ENCODE measurements at places on chromosomes 4 and X. TPM values are rescaled to one million over a fixed set of nuclear protein-coding genes. Genes with fewer than 3 reads are reported as not detected.

DNA sequence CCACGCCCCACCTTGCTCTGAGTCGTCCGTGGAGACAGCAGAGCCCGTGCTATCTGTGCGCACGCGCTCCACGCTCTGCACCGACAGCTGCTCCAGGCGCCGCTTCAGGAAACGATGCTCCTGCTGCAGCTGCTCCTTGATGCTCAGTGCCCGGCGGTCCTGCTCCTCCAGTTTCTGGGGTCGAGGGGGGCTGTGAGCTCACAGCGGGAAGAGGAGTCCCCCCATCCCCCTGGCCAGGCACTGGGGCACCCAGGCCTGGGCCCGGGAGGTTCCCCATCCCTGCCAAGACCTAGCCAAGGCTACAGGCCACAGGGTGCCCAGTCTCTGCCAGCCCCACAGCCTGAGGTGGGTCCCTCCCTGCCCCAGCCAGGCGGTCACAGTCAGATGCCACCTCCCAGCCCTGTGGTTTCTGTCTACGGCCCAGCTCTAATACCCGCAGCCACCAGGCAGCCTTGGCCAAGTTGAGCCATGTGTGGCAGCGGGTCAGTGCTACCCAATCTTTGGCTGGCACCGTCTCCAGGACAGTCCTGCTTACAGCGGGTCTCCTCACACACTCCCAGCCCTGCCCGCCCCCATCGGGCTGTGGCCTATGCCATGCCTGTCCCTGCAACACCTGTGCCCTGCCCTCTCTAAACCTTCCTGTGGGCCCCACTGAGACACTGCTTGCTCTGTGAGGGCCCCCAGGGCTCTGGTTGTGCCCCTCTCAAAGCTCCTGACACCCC, 9.3 kb upstream of the HAUS3 start:
- DNase-seq = peak; percentile 66

Gene ADAMTS3
- 4.2 TPM for total RNA-seq

Gene ARR3
- total RNA-seq = not detected

DNA sequence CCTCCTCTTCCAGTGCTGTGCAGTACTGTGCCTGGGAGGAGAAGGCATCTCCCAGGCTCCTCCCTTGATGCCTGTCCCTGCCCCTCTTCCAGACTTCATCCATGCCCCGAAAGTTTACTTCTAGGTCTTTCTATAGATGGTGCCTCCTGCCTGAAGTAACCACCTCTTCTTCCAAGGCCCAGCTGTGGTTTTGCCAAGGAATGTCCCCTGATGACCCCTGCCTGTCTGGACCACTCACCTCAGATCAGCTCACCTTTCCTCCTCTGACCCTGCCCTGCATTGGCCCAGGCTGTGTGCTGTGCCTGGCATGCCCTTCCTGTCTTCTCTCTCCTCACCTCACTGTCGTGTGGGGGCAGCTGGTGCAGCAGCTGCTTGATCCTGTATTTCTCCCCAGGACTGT, 6.8 kb downstream of the PRICKLE3 start:
- no peak for DNase-seq

DNA sequence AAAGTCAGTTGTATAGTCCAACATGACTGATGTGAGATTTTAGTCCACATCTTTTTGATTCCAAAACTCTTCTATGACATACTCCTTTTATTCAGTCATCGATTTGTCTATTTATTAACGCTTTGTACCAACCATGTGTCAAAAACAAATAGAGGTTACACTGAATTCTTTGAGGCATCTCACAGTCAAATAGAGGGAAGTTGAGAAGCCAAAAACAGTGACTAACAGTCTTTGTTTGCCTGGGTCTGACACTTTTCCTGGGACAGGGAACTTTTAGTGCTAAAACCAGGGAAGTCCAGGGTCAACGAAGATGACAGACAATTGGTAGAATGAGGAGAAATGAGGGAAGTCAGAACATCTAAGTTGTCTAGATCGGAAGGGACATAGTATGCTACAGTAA, 169.9 kb upstream of the HS3ST1 start:
- DNase-seq = no peak

- no peak for DNase-seq
These were observed 218.7 kb upstream of the GPC4 start for GRCh38 chrX:133633950-133634349.

Gene N4BP2
- total RNA-seq = 10.5 TPM

DNA sequence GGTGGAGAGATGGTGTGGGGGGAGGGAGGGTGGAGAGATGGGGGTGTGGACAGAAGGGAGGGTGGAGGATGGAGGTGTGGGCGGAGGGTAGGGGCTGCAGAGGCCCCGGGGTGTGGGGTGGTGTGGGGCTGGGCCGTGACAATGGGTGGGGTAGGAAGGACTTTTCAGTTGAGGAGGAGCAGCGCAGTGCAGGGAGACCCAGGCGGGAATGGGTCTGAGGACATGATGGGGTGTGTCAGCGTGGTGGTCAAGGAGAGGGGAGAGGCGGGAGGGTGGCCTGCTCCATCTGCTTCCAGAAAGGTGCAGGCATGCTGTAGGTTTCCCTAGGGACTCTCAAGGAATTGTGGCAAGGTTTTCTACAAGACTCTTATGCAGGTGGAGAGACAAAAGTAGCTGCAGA, 48.9 kb downstream of the RGS12 start:
- DNase-seq = no peak

DNA sequence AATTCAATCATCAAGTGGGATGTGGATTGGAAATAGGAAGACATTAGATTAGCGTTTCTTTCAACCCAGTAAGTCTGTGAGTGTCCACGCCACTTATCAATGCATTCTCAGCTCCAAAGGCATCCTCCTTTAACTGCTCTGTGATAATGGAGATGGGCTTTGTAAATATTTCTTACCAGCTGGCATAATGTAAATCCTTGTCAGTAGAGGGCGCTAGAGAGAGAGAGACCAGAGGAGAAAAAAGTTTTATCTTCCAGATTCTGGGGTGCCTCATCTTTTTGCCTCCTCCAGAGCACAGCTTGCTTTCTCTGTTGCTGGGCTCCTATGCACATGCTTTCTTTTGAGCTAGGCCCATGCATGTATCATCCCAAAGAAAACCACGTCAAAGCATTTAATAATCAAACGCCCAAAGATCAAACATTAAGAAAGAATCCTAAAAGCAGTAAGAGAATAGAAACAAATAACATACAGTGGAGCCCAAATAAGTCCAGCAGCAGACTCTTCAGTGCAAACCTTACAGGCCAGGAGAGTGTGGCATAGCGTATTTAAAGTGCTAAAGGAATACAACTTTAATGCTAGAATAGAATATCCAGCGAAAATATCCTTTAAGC, 9.6 kb upstream of the MTMR1 start:
- no peak for DNase-seq

- no peak for DNase-seq
These were observed 210.4 kb downstream of the KLHL4 start for GRCh38 chrX:87728024-87728423.

DNA sequence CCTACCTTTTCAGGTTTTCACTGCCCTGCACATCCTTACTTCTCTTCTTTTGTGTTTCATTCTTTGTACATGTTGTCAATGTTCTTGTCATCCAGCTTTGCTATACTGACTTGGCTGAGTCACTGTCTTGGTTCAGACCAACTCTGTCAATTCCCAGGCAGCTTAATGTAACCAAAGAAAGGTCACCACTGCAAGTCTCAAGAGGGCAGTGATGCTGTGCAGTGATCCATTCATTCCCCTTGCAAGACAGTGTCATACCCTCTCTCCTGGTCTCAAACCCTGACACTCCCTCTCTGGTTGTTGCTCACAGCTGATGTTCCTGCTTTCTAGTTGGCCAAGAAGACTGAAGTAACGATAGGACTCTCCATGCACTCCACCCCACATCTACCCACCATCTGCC, 17.5 kb downstream of the RAB39B start:
- DNase-seq = no peak

- peak; percentile 93 for DNase-seq
These were observed 25.8 kb upstream of the CHRNA9 start for GRCh38 chr4:40309250-40309774.

Gene GLRA2
- not detected for total RNA-seq

GRCh38 chr4:73538162-73538561, 56.6 kb downstream of the AFM start:
- DNase-seq = no peak

- DNase-seq = no peak
These were observed 145.9 kb upstream of the ZFP42 start for GRCh38 chr4:187849556-187850225.

GRCh38 chrX:130734713-130735112, 168.3 kb downstream of the ENOX2 start:
- DNase-seq = no peak

- DNase-seq = no peak
These were observed 34.1 kb downstream of the HNRNPH2 start for GRCh38 chrX:101442085-101442484.

GRCh38 chr4:139278485-139278884, 1.5 kb downstream of the MGARP start:
- peak; percentile 13 for DNase-seq

DNA sequence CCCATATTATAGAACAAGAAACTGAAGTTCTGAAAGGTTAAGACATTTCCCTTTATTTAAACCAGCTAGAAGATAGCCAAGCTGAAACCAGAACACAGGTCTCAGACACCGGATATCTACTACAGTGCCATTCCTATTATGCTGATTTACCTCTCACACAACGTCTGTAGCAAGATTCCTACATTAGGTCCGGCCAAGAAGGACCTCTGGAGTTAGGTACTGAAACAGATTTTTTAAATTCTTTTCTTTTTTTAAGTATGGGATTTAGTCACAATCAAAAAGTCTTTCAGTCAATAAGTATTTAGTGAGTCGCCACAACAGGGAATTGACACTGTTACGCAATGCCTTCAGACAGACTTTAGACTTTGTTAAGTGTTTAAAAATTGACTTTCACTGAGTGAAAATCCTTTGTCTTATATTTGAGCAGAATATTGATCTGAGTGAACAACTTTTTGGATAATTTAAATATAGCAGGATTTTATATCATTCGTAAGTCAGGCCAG, 26.5 kb upstream of the SPANXN4 start:
- no peak for DNase-seq

DNA sequence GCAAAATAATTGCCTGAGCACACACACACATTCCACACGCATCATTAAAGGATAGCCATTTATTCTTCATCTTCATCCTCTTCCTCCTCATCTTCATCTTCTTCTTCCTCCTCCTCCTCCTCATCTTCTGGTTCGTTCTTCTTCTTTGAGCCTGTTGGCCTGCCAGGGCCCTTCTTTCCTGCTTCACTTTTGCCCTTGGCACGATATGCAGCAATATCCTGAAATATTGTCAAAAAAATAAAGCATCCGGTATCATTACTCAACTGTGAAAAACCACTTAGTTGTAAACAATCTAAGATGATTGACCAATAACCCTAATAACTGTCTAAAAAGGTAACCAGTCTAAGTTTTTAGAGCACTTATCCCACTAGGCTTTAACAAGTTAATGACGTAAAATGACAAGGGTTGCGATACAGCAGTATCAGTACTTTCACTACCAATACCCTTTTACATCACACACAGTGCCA, 2.1 kb downstream of the HMGB2 start:
- DNase-seq = no peak

Gene GJB1
- total RNA-seq = 22.4 TPM

- DNase-seq = no peak
These were observed 3.4 kb upstream of the SEC24D start for GRCh38 chr4:118839221-118839927.

DNA sequence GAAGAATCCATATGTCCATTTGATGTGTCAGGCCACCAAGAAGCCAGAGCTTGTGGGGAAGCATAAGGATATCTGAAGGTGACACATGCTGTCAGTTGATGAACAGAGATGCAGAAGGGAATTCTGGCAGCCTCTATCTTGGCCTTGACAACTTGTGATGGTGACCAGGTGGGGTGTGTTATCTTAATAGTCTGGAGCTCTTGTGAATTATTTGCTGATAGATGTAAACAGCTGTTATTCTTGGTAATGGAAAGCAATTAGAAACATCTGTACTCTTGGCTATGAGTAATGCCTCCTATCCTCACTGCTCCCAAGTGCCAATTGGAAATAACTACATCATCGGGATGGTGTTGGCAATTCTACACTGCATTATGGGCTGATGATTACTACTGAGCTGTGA, 51.9 kb downstream of the NAA11 start:
- DNase-seq = no peak

Gene ZMAT1
- total RNA-seq = 20.0 TPM

Gene KLHL13
- 55.4 TPM for total RNA-seq

Gene GAGE1
- not detected for total RNA-seq

Gene POU3F4
- 1.1 TPM for total RNA-seq

GRCh38 chr4:56972809-56973208, 4.6 kb downstream of the NOA1 start:
- DNase-seq = no peak

DNA sequence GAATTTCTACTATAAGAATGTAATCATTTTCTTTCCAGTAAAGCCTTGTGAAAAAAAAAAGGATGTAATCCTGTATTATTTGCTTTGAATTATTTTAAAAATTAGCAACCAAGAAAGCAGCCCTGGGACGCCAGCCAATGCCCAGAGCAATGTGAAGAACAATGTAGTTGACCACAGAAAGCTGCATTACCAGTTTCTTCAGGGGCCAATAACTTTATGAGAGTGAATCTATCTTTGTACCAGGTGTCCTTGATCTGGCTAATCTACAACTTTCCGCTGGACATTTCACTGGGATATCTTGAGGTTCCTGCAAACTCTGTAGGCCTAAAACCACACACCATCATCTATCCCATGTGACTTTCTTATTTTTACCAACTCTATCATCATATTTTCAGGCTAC, 7.6 kb upstream of the KLHL2 start:
- no peak for DNase-seq

Gene CSN1S1
- total RNA-seq = not detected

- no peak for DNase-seq
These were observed 18.4 kb upstream of the OGT start for GRCh38 chrX:71514367-71515037.

DNA sequence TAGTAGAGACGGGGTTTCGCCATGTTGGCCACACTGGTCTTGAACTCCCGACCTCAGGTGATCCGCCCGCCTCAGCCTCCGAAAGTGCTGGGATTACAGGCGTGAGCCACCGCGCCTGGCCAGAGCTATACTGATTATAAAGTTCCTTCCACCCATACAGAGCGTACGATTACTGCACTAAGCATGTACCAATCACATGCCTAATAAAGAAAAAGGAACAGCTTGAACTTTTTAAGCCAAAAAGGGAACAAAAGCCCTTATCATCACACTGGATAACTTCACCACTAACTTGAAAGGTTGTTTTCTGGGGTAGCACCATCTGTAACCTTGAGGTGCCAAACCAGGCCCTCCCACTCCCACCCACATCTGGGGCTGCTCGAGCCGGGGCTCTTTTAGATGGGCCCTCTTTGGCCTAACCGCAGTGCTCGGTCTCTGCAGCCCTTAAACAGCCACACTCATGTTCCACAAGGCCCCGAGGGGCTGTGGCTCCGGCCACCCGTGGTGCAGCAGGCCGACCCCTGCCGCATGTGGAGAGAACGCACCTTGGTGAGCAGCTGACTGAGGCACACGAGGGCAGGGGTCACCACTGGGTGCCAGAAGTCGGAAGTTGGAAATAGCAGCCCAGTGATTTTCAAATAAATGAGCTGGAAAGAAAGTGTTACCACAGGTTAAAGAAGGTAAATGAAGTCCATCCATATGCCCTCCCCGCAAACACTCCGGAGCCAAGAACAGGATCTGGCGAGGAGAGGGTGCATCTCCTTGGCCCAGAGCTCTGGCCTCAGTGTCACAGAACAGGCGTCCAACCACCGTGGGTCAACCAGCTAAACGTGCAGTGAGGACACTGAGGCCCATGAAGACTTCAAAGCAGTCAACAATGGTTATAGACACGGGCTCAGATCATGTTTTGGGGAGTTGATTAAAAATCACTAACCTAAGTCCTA, 18.4 kb downstream of the NOP14 start:
- no peak for DNase-seq

Data from kidney (tissue), 22 donors.